Caudate nucleus (tissue), 63 donors: ENCODE measurements at places on chromosomes 2 and 18.
A peak's percentile ranks its signal among the peaks of the same experiment; 100 is the strongest.

GRCh38 chr18:55337908-55338521 lies 250.0 kb downstream of the TCF4 start:
- no peak for DNase-seq

DNA sequence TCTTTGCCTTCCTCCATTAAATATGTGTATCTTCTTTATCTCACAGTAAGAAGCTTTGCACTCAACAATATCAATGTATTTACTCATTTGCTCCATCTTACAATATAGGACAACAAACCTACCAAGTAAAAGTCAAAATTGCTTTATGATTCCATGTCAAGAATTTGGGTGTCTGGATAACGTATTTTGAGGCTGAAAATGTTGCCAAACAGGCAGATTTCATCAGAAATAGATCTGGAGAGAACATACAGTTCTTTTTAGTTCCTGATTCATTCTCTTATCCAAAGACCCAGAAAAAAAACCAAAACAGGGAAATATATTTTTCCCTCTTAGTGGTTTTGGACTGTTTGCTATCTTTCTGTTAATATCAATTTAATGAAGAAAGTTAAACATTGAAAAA lies 621.1 kb downstream of the STK39 start:
- no peak for DNase-seq

DNA sequence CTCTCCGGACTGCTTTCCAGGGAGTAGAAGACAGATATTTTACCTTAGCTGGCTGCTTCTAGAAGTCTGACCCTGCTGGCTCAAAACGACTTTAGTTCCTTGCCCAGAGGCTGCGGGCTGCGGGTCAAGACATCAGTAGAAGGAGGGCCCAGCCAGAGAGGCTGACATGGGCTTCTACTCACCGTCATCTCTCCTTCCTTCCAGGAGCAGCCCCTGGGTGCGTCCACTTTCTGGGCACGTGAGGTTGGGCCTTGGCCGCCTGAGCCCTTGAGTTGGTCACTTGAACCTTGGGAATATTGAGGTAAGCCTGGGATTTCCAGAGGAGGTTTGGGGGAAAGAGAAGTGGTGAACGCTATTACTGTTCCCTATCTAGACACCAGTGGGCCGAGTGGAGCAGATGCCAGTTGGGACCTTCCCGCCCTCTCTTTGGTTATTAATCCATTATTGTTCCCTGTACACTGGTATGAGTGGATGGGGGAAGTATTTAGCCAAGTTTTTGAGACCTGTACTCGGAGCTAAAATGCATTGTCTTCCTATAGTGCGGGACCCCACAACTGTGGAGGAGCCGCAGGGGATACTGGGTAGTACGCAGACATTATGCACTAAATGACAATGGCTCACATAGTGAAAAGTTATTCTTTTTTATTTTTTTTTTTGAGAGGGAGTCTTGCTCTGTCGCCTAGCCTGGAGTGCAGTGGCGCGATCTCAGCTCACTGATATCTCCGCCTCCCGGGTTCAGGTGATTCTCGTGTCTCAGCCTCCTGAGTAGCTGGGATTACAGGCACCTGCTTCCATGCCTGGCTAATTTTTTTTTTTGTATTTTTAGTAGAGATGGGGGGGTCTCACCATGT lies 26.3 kb upstream of the CASP8 start:
- no peak for DNase-seq

GRCh38 chr2:235291461-235291860 lies 202.4 kb upstream of the AGAP1 start:
- DNase-seq, result no peak

GRCh38 chr18:59448546-59448945 lies 89.5 kb upstream of the LMAN1 start:
- no peak for DNase-seq

DNA sequence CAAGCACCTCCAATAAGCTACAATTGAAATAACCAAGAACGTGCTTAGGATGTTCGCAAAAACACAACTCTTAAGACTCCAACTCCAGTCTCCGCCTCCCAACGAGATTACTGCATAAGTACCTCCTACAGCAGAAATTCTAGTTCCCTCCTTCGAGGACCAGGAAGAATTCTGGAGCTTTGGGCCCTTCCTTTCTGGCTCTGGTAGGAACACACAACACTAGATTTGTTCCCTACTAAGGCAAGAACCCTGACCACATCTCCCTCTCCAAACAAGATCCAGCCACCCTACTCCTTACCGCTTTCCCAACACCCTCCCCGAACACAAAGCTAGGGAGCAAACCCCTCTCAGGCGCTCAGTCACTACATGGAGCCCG lies 721 bp downstream of the ADAM17 start:
- DNase-seq, result peak; percentile 42

GRCh38 chr2:164661349-164661748 lies 40.1 kb upstream of the GRB14 start:
- DNase-seq, result no peak

DNA sequence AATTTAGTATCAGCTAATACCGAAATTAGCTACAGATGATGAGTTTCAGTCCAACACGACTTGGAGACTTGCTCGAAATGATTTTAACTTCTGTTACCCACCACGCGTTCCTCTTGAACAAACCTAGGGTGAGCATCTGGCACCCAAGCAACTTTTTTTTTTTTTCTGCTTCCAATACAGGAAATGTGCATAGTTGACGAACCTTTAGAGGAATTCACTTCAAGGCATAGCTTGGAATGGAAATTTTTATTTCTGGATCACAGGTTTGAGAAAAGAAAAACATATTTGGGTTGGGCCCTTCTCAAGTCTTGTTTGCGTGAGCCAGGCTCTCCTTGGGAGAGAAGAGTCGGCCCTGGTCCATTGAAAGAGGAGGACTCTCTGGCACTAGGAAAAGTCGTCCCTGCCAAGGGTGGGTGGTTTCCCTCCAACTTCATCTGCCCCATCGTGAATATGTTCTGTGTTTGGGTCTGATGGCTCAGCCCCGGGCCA lies 37.4 kb upstream of the RPL31 start:
- no peak for DNase-seq

GRCh38 chr2:111171337-111171930 lies 50.7 kb downstream of the BCL2L11 start:
- DNase-seq, result no peak

DNA sequence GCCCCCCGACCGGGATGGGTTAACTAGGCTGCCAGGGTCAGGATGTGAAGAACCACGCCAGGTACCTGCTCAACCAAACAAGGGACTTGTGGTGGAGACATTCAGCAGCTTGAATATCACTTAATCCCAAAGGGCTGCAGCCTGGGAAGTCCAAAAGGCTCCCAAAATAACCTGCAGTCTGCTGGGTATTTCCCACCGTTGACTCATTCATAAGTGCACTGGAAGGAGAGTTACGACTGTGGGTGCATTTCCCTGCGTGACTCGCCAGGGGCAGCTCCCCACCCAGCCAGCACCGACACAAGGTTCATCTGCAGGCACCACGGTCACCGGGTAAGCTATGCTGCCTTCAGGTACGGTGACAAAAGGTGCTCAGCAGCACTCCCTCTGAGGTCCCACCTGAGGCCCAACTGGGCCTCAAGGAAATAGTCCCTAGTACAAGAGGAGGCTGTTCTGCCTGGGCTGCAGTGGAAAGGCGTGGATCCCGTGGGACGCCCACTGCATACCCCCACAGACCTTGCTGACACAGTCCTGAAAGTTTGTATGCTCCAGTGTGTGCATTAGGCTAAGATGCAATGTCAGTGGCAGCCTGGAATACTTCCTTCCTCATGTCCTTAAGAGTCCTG lies 86.5 kb downstream of the UXS1 start:
- no peak for DNase-seq

GRCh38 chr18:2400701-2401196 lies 170.6 kb downstream of the METTL4 start:
- DNase-seq, result no peak

- no peak for DNase-seq
These were observed 535.2 kb downstream of the GALR1 start for GRCh38 chr18:77784759-77785379.

DNA sequence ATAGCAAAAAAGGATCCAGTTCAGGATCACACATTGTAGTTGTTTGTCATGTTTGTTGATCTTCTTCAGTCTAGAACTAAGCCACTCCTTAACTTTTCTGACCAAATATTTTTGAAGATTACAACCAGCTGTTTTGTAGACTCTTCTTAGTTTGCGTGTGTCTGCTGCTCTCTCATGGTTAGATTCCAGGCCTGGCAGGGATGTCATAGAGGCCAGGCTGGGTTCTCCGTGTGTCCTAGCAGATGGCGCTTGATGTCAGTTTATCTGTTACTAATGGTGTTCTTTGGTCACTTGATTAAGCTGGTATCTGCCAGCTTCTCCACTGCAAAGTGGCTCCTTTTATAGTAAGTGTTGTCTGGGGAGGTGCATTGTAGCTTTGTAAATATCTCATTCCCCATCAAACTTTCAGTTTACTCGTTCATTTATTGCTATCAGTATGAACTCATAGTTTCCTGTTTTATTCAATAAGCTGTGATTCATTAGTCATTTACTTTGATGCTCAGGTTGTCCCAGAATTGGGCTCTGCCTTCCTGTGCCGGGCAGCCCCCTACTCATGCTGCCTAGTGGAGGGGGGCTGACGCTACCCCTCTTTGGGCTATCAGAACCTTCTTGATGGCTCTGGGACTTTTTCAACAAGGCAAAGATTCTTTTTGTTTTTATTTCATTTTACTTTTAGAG lies 42.1 kb downstream of the GRHL1 start:
- DNase-seq, result no peak
